ENCODE measurements at places on chromosomes 1 and 21.
A peak's percentile ranks its signal among the peaks of the same experiment; 100 is the strongest.

- DNase-seq: peak; percentile 35
These were observed 596 bp downstream of the TOR3A start for GRCh38 chr1:179082333-179082998.

DNA sequence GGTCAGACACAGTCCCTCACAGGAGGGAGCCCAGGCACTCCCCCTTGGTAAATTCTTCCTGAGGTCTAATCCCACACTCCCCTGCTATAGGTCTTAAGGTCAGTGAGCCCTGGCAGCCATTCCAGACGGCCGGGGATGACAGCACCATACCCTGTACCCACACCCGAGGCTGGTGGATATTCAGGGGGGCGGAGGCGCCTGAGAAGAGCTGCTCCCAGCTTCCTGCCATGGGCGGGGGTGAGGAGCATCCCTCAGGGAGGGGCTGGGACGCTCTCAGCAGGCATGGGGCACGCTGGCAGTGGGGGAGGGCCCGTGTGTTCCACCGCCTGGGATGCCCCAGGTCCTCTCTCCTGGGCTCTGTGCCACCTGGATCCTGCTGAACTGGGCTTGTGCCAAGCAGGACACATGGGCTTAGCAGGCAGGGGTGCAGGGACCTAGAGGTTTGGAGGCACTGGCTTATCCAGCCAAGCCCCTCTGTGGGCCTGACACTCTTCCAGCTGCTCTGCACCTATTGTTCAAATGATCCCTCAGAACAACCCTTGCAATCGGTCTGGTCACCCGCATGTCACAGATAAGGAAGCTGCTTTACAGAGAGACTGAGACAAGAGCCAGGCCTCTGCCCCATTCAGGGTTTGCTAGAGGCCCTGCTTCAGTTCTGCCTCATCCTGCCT, 5.7 kb upstream of the ADGRB2 start:
- DNase-seq: no peak

GRCh38 chr21:39040494-39041110, 142.6 kb downstream of the PSMG1 start:
- DNase-seq: no peak

DNA sequence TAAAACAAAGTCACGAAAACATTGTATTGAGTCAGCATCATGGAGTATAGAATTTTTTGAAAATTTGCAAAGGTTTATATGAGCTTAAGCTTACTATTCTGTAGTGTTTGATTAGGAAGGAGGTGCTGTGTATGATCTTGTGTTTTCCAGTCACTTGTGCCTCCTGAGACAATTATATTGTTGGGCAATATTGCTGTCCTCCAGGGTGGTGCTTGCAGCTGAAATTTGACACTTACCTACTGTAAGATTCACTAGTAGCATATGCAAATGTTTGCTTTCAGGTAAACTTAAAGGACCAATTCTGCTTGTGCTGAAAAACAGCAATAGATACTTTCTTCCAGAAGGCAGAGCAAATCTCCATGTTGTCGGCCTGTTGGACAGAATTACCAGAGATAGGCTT, 268.0 kb downstream of the TGFB2 start:
- no peak for DNase-seq

- DNase-seq: peak; percentile 2
These were observed 152.3 kb downstream of the SNX7 start for GRCh38 chr1:98813738-98814309.

DNA sequence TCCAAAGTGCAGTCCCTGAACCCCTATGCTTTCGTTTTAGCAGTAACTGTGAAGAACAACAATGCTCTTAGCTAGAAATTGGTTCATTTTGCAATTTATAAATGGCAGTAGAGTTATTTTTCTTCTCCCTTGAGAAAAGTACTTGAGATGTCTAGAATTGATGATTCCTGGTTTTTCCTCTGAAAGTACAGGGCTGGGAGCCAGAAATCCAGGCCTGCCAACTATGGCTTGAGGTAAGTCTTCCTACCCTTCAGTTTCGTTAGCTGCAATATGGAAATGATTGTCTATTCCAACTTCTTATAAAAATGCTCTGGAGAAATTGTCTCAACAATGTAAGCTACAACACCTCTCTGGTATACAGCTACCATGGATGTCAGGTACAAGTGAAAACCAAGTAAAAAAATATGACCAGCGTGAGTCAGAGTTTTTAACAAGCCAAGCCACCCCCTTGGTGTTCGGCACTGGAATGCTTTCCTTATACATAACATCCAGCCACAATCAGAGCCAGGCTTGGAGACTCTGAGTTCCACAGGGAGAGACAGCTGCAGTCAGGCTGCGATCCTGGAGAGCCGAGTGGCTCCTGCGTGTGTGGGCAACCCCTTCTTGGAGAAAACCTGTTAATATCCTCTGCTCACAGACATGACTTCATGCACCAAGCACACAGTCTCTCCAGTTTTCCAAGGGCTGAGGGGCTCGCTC, 22.0 kb downstream of the TSPAN2 start:
- no peak for DNase-seq

- DNase-seq: peak; percentile 98
These were observed 6.6 kb upstream of the ETV3L start for GRCh38 chr1:157105988-157106812.

DNA sequence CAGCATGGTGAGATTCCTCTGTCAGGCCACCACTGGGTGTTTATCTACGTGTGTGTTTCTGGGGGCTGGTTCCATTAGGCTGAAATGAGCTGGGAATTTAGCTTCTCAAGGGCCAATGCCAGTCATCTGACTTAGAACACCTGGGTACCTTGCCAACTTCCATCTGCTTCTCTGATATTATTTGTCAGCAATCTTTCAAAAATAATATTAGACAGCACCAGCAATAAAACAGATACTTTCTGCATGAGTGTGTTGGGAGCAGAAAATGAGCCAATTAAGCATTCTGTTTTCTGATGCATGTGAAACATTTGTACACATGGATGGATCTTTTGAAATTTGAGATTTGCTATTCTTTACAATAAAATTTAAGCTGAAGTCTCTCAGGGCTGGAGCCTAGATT, 124.1 kb downstream of the RYR2 start:
- DNase-seq: no peak

DNA sequence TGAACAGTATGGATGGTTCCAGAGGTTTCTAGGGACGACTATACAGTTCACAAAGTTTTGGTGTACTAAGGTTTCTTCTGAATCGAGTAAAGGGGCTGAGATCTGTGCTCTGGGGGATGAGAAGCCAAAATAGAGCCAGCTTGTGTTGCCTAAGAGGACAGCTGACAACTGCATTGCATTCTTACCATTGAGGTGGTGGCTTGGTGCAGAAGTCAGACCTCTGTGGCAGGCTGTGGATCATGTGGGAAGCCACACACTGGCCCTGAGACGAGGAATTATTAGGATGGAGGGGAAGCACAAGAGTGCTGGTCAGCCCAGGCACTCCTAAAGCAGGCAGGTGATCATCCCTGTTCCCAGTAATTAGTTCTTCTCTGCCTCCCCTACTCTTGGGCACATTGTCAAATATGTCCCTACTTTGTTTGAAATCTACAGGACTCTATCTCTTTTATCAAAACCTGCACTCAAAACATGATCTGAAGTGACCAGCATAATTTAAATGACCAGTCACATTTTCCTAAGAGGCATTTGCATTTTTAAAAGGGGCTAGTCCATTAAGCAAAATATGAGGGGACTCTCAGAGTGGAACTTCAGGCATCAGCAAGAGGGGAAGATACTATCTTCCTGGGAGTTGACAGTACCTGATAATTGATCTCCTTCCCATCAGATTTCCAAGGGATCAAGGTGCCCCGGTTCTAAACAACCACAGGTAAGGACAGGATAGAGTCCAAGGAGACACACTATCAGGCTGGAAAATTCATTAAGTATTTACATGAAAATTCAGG, at the start of gene FCRLB:
Gene FCRLB (plus strand): TSS at position 589 of the 782 bp plus-strand sequence. CDS start 1,129 bp downstream, outside the sequence.
- DNase-seq: peak; percentile 56

DNA sequence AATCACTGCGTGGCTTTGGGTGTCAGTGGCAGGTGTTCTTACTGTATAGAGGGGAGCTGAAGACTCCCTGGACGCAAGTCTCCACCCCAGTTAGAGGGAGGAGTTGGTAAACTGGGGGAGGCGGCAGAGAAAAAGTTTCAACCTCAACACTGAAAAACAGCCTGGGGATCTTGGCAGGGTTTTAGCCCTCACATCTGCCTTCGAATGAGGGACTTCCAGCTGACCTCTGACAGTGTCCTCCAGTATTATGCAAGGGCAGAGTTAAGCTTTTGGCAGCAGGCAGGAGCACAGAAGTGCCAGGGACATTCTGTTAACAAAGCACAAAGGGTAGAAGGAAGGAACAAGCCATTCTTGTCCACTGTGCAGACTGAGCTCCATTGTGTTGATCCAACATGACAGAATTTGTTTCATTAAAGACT, 41.2 kb upstream of the RAB4A start:
- DNase-seq: peak; percentile 44

DNA sequence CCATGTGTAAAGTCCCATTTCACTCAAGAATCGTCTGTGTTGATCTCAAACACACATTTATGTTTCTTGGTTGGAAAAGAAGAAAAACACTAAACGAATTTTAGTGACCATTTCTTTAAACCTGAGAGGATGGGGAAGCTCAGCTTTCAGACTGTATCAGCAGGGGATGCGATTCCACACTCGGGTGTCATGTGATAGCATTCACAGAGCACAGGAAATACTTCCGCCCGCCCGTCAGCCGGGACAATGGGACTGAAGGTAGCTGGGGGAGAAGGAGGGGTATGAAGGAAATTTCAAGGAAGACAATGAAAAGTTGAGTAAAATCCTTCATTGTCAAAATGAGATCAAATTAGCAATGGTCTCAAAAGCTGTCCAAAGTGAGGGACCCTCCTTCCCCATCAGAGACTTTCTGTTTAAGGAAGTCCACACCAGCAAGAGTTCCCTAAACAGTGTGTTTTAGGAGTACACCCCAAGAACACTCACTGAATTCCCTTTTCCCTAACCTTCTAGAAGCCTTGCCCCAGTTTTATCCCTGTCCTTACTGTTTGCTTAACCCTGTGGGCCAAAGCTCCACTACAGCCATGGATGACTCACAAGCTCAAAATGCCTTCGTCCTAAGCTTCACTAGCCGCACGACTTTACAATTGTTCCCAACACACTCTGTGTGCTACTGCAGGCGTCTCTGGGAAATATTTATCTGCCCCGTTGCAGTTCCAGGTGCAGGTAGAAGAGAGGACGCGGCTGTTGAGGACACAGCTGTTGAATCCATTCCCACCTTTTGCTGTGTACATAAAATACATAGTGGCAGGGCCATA, 51.4 kb upstream of the SIM2 start:
- no peak for DNase-seq

GRCh38 chr1:178632653-178633052, 92.4 kb upstream of the RALGPS2 start:
- no peak for DNase-seq

- no peak for DNase-seq
These were observed 56.4 kb downstream of the ELK4 start for GRCh38 chr1:205575294-205575885.

DNA sequence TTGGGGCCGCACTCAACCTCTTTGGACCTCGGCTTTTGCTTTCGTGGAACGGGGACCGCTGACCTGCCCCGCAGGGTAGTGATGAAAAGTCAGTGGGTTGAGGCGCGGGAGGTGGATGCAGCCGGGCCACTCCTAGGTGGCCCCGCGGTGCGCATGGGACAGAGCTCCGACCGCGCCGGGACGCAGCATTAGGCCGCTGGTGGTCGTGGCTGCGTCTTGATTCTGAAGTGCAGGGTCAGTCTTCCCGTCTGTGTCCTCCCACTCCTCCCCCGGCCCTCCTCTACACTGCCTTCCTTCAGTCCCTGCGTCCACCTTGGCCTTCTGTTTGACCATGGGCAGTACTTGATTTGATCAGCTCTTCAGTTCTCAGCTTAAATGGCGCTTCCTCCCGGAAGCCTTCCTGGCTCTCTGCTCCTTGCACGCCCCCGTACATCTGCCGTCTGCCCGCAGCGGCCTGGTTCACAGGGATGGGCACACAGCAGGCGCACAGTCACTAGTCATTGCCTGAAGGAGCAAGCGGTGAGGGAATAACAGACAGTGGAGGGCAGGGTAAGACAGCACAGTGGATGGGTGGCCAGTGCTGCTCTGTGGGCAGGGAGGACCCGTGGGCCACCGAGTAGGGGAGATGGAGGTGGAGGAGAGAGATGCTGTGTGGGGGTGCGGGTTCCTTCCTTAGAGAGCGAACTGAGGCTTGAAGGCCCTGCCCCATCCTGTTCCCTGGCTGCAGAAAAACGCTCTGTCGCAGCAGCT, 633 bp downstream of the THEMIS2 start:
- peak; percentile 77 for DNase-seq

- peak; percentile 39 for DNase-seq
These were observed 10.9 kb downstream of the IER5 start for GRCh38 chr1:181099152-181100014.

DNA sequence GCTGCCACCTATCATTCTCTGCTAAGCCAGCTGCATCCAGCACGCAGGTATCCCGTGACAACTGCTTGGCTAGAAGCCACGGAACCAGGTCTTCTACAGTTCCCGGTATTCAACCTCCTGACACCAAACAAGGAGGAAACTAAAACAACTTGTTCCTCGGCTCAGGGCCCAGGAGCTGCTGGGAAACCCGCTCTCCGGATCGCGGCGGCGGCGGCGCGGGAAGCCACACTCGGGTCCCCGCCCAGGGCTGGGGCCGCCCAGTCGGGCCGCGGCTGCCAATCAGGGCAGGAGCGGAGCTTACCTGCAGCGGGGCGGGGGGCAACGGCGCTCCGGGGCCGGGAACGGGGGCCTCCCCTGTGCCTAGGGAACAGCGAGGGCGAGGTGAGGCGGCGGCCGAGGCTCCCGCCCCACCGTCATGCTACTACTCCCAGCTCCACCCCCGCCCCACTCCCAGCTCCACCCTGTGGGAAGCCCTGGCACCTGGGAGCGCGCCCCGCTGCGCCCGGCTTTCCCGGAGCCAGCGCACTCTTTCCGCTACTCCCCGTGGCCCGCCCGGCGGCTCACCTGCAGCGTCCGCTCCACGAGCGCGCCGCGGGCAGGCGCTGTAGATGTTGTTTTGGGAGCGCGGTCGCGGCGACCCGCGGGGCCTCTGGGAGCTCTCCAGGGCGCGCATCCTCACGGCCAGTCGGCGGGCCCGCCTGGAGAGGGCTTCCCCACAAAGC, 12.1 kb downstream of the IL24 start:
- no peak for DNase-seq

DNA sequence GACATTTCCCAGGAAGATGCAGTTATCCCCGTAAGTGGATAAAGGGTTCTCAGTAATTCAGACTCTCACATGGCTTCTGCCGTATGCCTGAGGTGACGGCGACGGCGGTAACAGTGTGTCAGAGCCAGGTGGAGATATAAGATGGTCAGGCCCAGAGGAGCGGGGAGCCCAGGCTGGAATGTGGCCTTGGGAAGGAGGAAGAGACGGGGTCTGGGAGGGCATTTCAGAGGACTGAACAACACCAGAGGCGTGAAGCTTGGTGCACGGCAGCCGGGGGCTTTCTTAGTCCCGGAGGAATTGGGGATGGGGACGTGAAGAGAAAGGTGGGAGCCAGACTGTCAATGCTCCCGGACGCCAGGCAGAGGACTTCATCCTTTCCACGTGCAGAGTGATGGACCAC, 1.0 kb downstream of the RER1 start:
- no peak for DNase-seq

- DNase-seq: no peak
These were observed 5.0 kb upstream of the GUCA2B start for GRCh38 chr1:42148166-42148565.
